Right lobe of liver (tissue), 6 donors: ENCODE measurements at places on chromosomes 1 and 21. TPM values are rescaled to one million over a fixed set of nuclear protein-coding genes. Genes with fewer than 3 reads are reported as not detected.

Gene OR10Z1
- total RNA-seq: not detected

- DNase-seq: peak; percentile 10
Measured at GRCh38 chr21:31371715-31372470, 27.8 kb upstream of the TIAM1 start.

Gene DYNLT5
- total RNA-seq: 1.9 TPM

- peak; percentile 11 for DNase-seq
Measured at GRCh38 chr1:53586765-53587164, 127.6 kb downstream of the DMRTB1 start.

Gene MTMR11
- total RNA-seq: 7.1 TPM

- DNase-seq: no peak
Measured at GRCh38 chr1:77355010-77355409, 73.2 kb downstream of the AK5 start.
